Tracheal epithelial cell (primary cell): ENCODE measurements at places on chromosomes 12 and 14. TPM values are rescaled to one million over a fixed set of nuclear protein-coding genes. Genes with fewer than 3 reads are reported as not detected.

LTBP2 gene
- 15.8 and 37.4 TPM in 2 replicates for total RNA-seq

CCDC197 gene
- not detected in 2 replicates for total RNA-seq

KRT83 gene
- total RNA-seq: under 0.01 and 0.21 TPM in 2 replicates

KLHDC1 gene
- total RNA-seq: 0.43 and 0.72 TPM in 2 replicates

CNTN1 gene
- 7.2 and 9.8 TPM in 2 replicates for total RNA-seq

ALX1 gene
- total RNA-seq: 0.43 and 0.96 TPM in 2 replicates

JAG2 gene
- 17.4 and 21.7 TPM in 2 replicates for total RNA-seq

NFYB gene
- total RNA-seq: 9.2 and 11.9 TPM in 2 replicates

CHGA gene
- not detected in 2 replicates for total RNA-seq

SDR9C7 gene
- total RNA-seq: not detected in 2 replicates

POLE2 gene
- 2.3 and 4.8 TPM in 2 replicates for total RNA-seq

NPAS3 gene
- total RNA-seq: under 0.01 and 0.24 TPM in 2 replicates

FGD6 gene
- 20.0 and 36.9 TPM in 2 replicates for total RNA-seq

GLS2 gene
- total RNA-seq: 3.1 and 11.3 TPM in 2 replicates

DCN gene
- 1.1 and 50.1 TPM in 2 replicates for total RNA-seq

RAD51AP1 gene
- total RNA-seq: 1.7 and 5.3 TPM in 2 replicates

TAS2R9 gene
- not detected in 2 replicates for total RNA-seq

C12orf50 gene
- total RNA-seq: not detected in 2 replicates

ENDOU gene
- total RNA-seq: not detected in 2 replicates

SLC6A15 gene
- total RNA-seq: 31.8 and 69.7 TPM in 2 replicates

MMP14 gene
- total RNA-seq: 151 and 263 TPM in 2 replicates

NEUROD4 gene
- not detected in 2 replicates for total RNA-seq

AKAP3 gene
- total RNA-seq: 1.4 and 1.9 TPM in 2 replicates

SIRT4 gene
- 0.96 and 3.2 TPM in 2 replicates for total RNA-seq

FAR2 gene
- 0.85 and 3.9 TPM in 2 replicates for total RNA-seq

MYH6 gene
- not detected in 2 replicates for total RNA-seq

TAS2R10 gene
- total RNA-seq: 0.21 and 0.24 TPM in 2 replicates

SPX gene
- total RNA-seq: 4.6 and 9.4 TPM in 2 replicates

GNB3 gene
- 0.24 TPM in 1 of 2 replicates, not detected in the other for total RNA-seq

BTBD7 gene
- total RNA-seq: 23.4 and 29.9 TPM in 2 replicates

GDF3 gene
- not detected in 2 replicates for total RNA-seq

IL23A gene
- 16.6 TPM in 1 of 2 replicates, not detected in the other for total RNA-seq

GLIPR1L2 gene
- 0.48 and 0.85 TPM in 2 replicates for total RNA-seq

DNM1L gene
- total RNA-seq: 56.6 and 69.9 TPM in 2 replicates

TAS2R30 gene
- 1.2 and 2.8 TPM in 2 replicates for total RNA-seq

TTLL5 gene
- total RNA-seq: 10.4 TPM in 2 replicates

PRIMA1 gene
- total RNA-seq: not detected in 2 replicates

NANOG gene
- total RNA-seq: not detected in 2 replicates

MRPL52 gene
- 28.9 and 30.1 TPM in 2 replicates for total RNA-seq

DNAH10 gene
- total RNA-seq: under 0.01 TPM in 2 replicates

MMP17 gene
- total RNA-seq: 4.0 and 8.7 TPM in 2 replicates

GLT8D2 gene
- total RNA-seq: 0.43 and 2.9 TPM in 2 replicates

PTPRR gene
- total RNA-seq: 0.96 TPM in 1 of 2 replicates, not detected in the other

MYF6 gene
- total RNA-seq: not detected in 2 replicates

STX2 gene
- total RNA-seq: 5.1 and 16.6 TPM in 2 replicates

OR4Q2 gene
- not detected in 2 replicates for total RNA-seq

PLEKHG7 gene
- total RNA-seq: 0.24 TPM in 1 of 2 replicates, not detected in the other

LHX5 gene
- total RNA-seq: 0.21 and 0.24 TPM in 2 replicates

PITPNM2 gene
- total RNA-seq: 1.7 TPM in 2 replicates

ACRBP gene
- total RNA-seq: not detected in 2 replicates

GPR162 gene
- 0.72 TPM in 1 of 2 replicates, not detected in the other for total RNA-seq

PMCH gene
- 0.64 TPM in 1 of 2 replicates, not detected in the other for total RNA-seq

SIX6 gene
- total RNA-seq: not detected in 2 replicates

SPIC gene
- not detected in 2 replicates for total RNA-seq

KRT82 gene
- total RNA-seq: not detected in 2 replicates

MUCL1 gene
- not detected in 2 replicates for total RNA-seq

MMP19 gene
- total RNA-seq: 0.24 TPM in 1 of 2 replicates, not detected in the other

GPX2 gene
- total RNA-seq: 2.2 and 4.3 TPM in 2 replicates

POP5 gene
- total RNA-seq: 38.2 and 44.8 TPM in 2 replicates

SLC35F4 gene
- 0.24 TPM in 1 of 2 replicates, not detected in the other for total RNA-seq
